ENCODE measurements at places on chromosomes 1 and 21.

GRCh38 chr1:175580841-175581240 lies 162.6 kb downstream of the TNR start:
- no peaks in the 10 kb centered on the region for H3K4me1 ChIP-seq
- H3K36me3 ChIP-seq, result no peaks in the 10 kb centered on the region
- H3K27me3 ChIP-seq, result no peaks in the 10 kb centered on the region
- no peak overlapping the region for H3K27ac ChIP-seq
- H3K4me3 ChIP-seq, result no peak overlapping the region
- no peak for DNase-seq

GRCh38 chr21:46391773-46392172 lies 66.9 kb upstream of the DIP2A start:
- DNase-seq, result no peak
- H3K4me3 ChIP-seq, result no peak overlapping the region
- no peaks in the 10 kb centered on the region for H3K4me1 ChIP-seq
- peaks cover 33% of the 10 kb centered on the region for H3K36me3 ChIP-seq
- no peak overlapping the region for H3K27ac ChIP-seq

GRCh38 chr1:74652711-74653139 lies 20.9 kb downstream of the ERICH3 start:
- H3K27me3 ChIP-seq, result no peaks in the 10 kb centered on the region
- no peak overlapping the region for H3K27ac ChIP-seq
- no peaks in the 10 kb centered on the region for H3K4me1 ChIP-seq
- H3K4me3 ChIP-seq, result no peak overlapping the region

DNA sequence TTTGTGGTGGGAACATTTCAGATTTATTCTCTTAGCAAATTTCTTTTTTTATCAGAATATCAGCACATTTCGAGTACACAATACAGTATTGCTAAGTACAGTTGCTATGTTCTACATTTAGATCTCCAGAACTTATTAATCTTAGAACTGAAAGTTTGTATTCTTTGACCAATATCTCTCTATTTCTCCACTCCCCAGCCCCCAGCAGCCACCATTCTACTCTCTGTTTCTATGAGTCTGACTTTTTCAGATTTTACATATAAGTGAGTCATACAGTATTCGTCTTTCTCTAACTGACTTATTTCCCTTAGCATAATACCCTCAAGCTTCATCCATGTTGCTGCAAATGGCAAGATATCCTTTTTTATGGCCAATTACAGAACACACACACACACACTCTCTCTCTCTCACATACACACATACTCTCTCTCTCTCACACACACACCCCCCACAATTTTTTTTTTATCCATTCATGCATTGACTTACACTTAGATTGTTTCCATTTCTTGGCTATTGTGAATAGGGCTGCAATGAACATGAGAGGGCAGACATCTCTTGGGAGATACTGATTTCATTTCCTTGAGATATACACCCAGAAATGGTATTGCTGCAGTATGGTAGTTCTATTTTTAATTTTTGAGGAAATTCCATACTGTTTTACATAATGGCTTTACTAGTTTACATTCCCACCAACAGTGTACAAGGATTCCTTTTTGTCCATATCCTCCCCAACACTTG lies 15.7 kb downstream of the RPTN start:
- no peaks in the 10 kb centered on the region for H3K27me3 ChIP-seq
- H3K27ac ChIP-seq, result no peak overlapping the region
- no peak for DNase-seq
- no peaks in the 10 kb centered on the region for H3K36me3 ChIP-seq

DNA sequence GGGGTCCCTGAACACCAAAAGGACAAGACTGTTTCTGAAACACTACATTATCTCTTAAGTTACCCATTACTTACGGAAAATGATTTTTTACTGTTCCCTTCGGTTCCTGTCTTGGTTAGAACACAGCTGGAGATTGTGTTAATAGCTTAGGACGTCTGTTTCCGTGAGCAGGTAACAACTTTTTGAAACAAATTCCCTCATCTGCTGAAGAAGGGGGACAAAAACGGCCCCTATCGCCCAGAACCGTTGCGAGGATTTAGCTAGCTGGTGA lies 67.8 kb downstream of the SLC35A3 start:
- peak overlapping the region; percentile 82 for H3K4me3 ChIP-seq
- peaks cover 41% of the 10 kb centered on the region for H3K4me1 ChIP-seq
- no peak for DNase-seq
- H3K27ac ChIP-seq, result peak overlapping the region; percentile 96

- no peak for DNase-seq
- no peaks in the 10 kb centered on the region for H3K27me3 ChIP-seq
- H3K4me3 ChIP-seq, result no peak overlapping the region
- no peaks in the 10 kb centered on the region for H3K36me3 ChIP-seq
Observed at GRCh38 chr1:212545941-212546635, 62.5 kb upstream of the ATF3 start.

DNA sequence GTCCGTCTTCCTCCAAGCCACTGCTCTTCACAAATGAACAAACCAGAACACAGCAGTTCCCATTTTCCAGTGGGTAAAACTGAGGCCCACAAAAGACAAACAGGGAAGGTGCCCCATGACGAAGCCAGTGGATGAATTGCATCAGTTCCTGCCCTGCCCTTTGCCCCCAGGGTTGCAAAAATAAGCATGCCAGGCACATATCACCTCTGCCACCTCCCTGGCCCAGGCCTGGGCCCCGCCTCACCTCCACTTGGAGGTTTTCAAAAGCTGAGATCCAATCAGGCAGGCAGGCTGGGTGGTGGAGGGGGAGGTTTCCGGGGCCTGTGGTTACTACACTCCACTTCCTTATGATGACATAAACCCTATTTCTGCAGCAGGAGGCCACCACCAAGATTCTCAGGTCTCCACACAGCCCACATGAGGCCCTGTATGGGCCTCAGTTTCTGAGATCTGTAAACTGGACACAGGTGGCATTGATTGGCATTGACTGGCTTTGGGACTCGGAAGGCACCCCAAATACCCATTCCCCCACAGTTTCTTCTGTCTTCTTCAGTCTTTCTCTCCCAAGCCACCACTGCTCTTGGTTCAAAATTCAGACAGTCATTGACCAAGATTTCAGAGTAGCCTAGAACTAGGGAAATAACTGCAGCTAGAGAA lies 4.1 kb downstream of the KIF21B start:
- no peak overlapping the region for H3K4me3 ChIP-seq
- H3K27me3 ChIP-seq, result no peaks in the 10 kb centered on the region
- no peaks in the 10 kb centered on the region for H3K36me3 ChIP-seq
- peaks cover 26% of the 10 kb centered on the region for H3K4me1 ChIP-seq
- no peak for DNase-seq

- DNase-seq, result no peak
- H3K4me3 ChIP-seq, result no peak overlapping the region
- no peaks in the 10 kb centered on the region for H3K27me3 ChIP-seq
- peak overlapping the region; percentile 44 for H3K27ac ChIP-seq
- no peaks in the 10 kb centered on the region for H3K4me1 ChIP-seq
- peaks cover 100% of the 10 kb centered on the region for H3K36me3 ChIP-seq
Observed at GRCh38 chr21:46117586-46118315, 19.8 kb downstream of the COL6A2 start.

- no peak for DNase-seq
- no peaks in the 10 kb centered on the region for H3K36me3 ChIP-seq
- no peak overlapping the region for H3K4me3 ChIP-seq
- peaks cover 4% of the 10 kb centered on the region for H3K4me1 ChIP-seq
- H3K27ac ChIP-seq, result no peak overlapping the region
Observed at GRCh38 chr1:156691665-156692440, 13.5 kb downstream of the CRABP2 start.

- no peaks in the 10 kb centered on the region for H3K27me3 ChIP-seq
- H3K36me3 ChIP-seq, result no peaks in the 10 kb centered on the region
- DNase-seq, result no peak
- no peak overlapping the region for H3K27ac ChIP-seq
- no peak overlapping the region for H3K4me3 ChIP-seq
Observed at GRCh38 chr1:202671399-202671798, 38.9 kb downstream of the SYT2 start.

GRCh38 chr21:43808832-43809251 lies 19.5 kb downstream of the RRP1 start:
- H3K27me3 ChIP-seq, result no peaks in the 10 kb centered on the region
- no peak overlapping the region for H3K4me3 ChIP-seq
- H3K27ac ChIP-seq, result no peak overlapping the region
- H3K36me3 ChIP-seq, result peaks cover 2% of the 10 kb centered on the region

DNA sequence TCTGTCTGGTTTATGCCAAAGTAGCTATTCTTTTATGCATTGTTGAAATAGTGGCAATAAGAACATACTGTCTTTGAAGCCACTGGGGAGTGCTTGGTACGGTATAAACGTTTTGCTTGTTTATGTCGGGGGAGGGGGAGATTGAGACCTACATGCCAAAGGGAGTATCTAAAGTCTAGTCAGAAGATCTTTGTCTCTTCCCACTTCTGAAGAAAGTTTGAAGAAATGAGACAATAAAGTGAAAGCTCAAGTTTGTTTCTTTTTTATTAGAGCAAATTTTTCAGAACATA lies 6.8 kb downstream of the AKIRIN1 start:
- H3K4me1 ChIP-seq, result peaks cover 29% of the 10 kb centered on the region
- no peaks in the 10 kb centered on the region for H3K27me3 ChIP-seq
- H3K27ac ChIP-seq, result no peak overlapping the region
- no peak overlapping the region for H3K4me3 ChIP-seq
- no peak for DNase-seq
- H3K36me3 ChIP-seq, result peaks cover 27% of the 10 kb centered on the region

- peaks cover 6% of the 10 kb centered on the region for H3K4me1 ChIP-seq
- DNase-seq, result no peak
- H3K4me3 ChIP-seq, result no peak overlapping the region
- peak overlapping the region; percentile 4 for H3K27ac ChIP-seq
- H3K36me3 ChIP-seq, result no peaks in the 10 kb centered on the region
Observed at GRCh38 chr1:16727190-16728111, 12.9 kb upstream of the RNU1-4 start.

GRCh38 chr1:13541435-13542215 lies 27.8 kb upstream of the LRRC38 start:
- DNase-seq, result no peak
- H3K4me3 ChIP-seq, result no peak overlapping the region
- no peak overlapping the region for H3K27ac ChIP-seq
- no peaks in the 10 kb centered on the region for H3K4me1 ChIP-seq
- no peaks in the 10 kb centered on the region for H3K27me3 ChIP-seq

DNA sequence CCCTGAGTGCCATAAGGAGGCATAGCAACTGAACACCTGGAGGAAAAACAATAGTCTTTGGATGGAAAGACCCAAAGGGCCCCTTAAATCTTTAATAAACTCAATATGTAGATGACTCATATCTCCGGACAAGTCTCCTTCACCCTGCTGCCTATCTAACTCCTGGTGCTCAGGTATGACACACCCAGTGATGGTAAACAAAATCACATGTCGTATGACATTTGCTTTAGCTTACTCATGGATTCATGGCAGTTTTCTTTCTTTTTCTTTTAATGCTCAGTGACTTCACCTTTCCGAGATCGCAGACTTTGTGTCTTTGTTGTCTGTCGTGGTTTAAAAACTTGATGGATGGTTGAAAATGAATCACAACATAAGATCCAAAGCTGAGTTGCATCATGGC lies 208.5 kb upstream of the PROX1 start:
- no peak overlapping the region for H3K27ac ChIP-seq
- H3K4me3 ChIP-seq, result no peak overlapping the region
- DNase-seq, result no peak
- H3K4me1 ChIP-seq, result no peaks in the 10 kb centered on the region
- no peaks in the 10 kb centered on the region for H3K27me3 ChIP-seq
- no peaks in the 10 kb centered on the region for H3K36me3 ChIP-seq

DNA sequence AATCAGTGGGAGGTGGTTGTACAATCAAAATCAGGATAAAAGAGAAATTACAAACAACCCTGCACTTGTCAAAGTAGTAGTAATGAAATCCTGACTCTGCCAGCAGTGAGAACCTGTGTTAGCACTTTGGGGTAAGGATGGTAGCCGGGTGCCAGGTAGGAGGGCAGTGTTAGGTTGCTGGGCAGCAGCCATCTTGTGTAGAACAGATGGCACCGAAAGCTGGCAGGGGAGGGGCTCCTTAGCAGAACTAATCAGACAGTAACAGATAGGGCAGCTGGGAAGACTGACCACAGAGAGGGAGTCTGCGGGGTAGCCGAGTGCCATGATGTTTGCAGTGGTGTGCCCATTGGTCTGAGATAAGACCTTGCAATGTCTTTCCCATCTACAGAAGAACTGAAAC lies 137.3 kb downstream of the SDCCAG8 start:
- no peak overlapping the region for H3K4me3 ChIP-seq
- H3K4me1 ChIP-seq, result no peaks in the 10 kb centered on the region
- H3K36me3 ChIP-seq, result no peaks in the 10 kb centered on the region
- H3K27ac ChIP-seq, result no peak overlapping the region
- DNase-seq, result no peak

- no peak overlapping the region for H3K4me3 ChIP-seq
- peak overlapping the region; percentile 81 for H3K27ac ChIP-seq
- no peak for DNase-seq
- no peaks in the 10 kb centered on the region for H3K27me3 ChIP-seq
- H3K36me3 ChIP-seq, result no peaks in the 10 kb centered on the region
- H3K4me1 ChIP-seq, result peaks cover 22% of the 10 kb centered on the region
Observed at GRCh38 chr1:155940482-155940992, 901 bp upstream of the RXFP4 start.

GRCh38 chr1:188782220-188782841 lies 1695.3 kb downstream of the BRINP3 start:
- H3K4me1 ChIP-seq, result no peaks in the 10 kb centered on the region
- H3K36me3 ChIP-seq, result no peaks in the 10 kb centered on the region
- no peak overlapping the region for H3K4me3 ChIP-seq
- no peak for DNase-seq
- H3K27ac ChIP-seq, result no peak overlapping the region

- no peaks in the 10 kb centered on the region for H3K27me3 ChIP-seq
- no peak for DNase-seq
- peaks cover 15% of the 10 kb centered on the region for H3K4me1 ChIP-seq
Observed at GRCh38 chr21:15034126-15034853, 30.5 kb downstream of the NRIP1 start.

DNA sequence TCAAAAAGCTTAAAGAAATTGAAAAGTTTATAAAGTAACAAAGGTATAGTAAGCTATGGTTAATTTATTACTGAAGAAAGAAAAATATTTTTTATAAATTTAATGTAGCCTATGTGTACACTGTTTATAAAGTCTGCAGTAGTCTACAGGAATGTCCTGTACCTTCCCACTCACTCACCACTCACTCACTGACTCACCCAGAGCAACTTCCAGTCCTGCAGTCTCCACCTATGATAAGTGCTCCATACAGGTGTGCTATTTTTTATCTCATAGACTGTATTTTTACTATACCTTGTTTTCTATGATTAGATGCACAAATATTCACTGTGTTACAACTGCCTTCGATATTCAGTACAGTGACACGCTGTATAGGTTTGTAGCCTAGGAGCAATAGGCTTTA lies 106.6 kb downstream of the NR5A2 start:
- H3K27ac ChIP-seq, result no peak overlapping the region
- no peaks in the 10 kb centered on the region for H3K4me1 ChIP-seq
- no peak overlapping the region for H3K4me3 ChIP-seq
- no peaks in the 10 kb centered on the region for H3K36me3 ChIP-seq
